ENCODE measurements at places on chromosomes 1 and 21.
A peak's percentile ranks its signal among the peaks of the same experiment; 100 is the strongest.

DNA sequence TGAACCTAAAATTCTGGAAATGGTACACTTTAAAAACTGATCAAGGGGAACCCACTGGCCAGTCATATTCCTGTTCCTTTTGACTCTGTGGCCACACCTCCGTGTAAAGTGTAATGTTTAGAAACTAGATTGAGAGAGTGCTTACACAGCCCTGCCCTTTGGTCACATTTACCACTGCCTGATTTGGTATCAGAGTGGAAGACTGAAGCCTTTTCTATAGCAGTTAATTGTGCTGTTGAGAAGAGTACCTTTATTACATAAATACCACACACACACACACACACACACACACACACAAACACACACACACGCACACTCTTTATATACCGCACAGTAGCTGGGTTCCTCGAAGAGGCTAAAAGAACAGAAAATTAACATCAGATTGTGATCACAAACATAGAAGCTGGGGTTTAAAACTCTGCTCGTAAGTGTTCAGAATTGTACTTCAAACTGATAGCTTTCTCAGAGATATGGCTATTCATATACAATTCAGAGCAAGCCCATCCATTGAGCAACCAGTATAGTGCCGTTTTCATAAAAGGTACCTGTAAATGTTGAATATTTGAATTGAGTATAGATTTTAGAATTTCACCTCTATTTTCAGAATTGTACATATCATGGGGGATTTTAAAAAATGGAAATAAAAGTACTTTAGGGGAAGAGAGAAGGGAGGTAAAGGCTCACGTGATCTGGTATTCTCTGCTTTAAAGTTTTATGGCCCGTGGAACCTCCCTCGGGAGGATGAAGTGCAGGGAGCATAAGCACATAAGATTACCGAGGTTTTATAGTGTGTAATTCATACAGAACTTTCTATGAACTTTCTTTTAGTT is 37.5 kb downstream of the CAMTA1 start:
- DNase-seq = no peak

DNA sequence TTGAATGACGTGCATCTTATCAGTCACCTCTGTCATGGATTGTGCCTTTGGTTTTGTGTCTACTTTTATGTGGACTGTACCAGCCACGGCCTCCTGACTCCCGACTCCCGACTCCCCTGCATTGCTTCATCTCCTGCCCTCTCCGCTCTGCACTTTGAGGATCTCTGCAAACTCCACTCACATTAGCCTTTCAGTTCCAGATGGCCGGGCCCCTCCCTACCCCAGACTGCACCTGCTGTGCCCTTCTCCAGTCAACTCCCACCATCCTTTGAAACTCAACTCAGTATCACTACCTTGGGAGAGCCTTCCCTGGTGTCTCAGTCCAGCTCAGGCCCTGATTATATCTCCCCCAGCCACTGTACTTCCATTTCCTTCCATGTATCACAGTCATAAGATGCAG is 71.4 kb downstream of the MDM4 start:
- no peak for DNase-seq

- no peak for DNase-seq
Observed at GRCh38 chr1:3518256-3518655, 63.8 kb downstream of the ARHGEF16 start.

DNA sequence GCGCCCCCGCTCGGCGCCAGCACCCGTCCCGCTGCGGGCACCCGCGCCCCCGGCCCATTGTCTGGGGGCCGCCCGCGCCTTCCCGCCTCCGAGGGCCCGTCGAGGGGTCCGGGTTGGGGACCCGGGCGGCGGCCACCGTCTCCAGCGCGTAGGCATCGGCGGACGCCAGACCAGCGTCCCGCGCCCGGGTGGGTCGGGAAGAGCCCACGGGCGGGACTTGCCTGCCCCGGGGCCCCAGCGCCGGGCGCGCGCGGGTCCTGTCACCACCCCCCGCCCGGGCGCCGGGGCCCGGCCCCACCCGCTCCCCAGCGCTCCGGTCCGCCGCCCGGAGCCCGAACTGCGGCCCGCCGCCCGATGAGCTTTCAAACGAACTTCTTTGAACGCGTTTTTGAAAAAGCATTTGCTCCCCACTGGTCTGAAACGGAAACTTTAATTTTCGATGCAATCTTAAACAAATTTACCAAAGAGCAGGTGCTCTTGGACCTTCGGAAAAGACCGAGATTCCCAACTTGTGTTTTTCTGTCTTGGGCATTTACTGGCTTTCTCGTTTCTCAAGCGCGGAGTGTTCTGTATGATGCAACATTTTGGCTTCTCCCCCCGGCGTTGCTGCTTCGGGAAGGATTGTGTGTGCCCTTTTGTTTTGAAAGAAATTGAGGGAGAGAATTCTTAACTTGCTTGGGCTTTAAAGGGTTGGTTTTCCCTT is 615 bp downstream of the CLIC4 start:
- peak; percentile 57 for DNase-seq

DNA sequence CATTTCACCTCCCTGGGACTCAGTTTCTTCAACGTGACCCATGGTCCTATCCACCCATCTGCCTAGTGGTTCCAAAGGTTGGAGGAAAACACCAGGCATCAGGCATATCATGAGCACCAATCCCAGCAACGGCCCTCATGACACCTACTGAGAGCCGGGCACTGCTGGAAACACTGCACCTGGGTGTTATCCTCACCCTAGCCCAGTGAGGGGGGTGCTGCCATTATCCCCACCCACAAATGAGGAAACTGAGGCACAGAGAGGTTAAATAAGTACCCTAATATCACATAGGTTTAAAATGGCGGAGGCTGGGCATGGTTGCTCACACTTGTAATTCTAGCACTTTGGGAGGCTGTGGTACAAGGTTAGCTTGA is 206.9 kb downstream of the MATN1 start:
- DNase-seq = no peak

DNA sequence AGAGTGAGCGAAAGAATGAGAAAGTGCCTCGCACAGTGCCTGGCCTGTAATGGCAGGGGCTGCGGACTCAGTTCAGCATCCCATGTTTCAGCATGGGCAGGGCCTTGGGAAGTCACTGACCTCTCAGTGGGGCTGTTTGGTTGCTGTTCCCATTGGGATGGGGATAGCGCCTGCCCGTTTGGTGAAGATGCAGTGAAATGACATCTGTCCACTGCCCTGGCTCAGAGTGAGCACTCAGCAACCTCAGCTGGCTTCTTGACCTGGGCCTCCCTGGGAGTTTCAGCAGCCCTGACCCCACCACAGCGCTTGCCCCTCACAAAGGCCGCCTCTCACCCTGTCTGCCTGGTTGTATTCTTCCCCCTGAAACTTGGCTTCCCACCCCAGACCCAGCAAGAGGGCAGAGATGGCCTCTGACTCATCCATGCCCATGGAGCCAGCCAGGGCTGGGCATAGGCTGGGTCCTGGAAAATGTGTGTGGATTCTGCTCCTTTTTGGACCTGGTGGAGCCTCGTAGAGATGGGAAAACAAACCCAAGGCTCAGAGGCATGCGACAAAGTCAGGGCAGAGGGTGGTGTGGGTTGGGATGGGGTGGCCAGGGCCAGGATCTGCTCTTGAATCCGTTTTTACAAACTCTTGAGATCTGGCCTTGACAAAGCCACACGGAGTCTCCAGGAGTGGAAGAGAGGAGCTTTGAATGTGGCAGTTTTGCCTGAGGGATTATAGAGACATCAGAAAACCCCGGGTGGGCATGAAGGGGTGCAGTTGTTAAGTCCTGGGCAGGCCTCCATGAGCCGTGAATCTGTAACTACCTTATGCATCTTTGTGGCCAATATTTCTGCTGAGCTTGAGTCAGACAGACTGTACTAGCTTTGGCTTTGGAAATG is 1.2 kb downstream of the XKR8 start:
- DNase-seq = no peak

DNA sequence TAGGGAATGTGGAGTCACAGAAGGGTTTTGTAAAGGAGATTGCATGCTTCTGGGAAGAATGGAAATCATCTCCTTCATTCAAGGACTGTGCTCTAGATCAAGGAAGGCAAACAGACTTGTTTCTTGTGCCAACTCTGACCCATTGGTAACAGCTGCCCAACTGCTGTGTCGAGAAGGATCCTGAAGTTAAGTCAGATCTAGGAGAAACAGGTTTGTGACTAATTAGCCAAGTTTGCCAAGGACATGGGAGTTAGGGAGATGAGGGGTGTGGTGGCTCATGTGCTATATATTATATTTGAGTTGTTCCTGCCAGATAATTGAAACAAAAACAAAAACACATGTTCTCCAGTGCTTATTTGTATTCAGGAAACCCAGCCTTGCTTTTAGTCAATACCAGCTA is 251.2 kb upstream of the USP24 start:
- no peak for DNase-seq

DNA sequence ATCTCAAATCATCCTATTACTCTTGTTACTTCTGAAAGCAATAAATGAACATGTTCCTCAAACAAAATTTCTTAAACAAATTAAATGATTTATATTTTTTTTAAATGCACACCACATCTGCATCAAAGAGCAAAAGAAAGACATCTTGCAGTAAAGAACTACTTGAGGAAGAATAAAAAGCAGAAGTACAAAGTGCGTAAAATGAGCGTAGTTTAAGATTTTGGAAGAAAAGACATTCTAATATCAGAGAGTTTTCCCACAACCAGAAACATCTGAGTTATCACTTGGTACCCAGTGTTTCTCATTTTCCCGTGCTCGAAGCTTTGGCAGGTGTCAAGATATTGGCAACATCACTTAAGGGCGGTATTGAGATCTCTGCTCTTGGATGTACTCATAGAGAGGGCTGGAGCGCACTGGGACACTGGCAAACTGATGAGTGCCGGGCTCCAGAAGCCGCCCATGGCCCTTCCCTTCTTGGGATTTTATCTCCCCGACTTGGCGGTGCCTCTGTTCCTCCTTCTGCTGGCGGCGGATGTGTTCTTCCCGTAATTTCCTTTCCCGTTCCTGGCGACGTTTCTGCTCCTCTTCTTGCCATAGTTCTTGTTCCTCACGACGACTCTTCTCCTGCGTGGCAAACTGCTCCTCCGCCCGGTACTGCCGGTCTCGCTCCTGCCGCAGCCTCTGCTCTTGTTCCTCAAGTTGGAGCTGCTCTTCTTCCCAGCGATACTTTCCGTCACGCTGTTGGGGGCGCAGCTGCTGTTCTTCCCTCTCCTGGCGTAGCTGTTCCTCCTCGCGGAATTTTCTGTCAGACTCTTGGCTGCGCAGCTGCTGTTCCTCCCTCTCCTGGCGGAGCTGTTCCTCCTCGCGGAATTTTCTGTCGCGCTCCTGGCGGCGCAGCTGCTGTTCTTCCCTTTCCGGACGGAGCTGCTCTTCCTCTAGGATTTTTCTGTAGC is 7.9 kb downstream of the TCHH start:
- DNase-seq = no peak

DNA sequence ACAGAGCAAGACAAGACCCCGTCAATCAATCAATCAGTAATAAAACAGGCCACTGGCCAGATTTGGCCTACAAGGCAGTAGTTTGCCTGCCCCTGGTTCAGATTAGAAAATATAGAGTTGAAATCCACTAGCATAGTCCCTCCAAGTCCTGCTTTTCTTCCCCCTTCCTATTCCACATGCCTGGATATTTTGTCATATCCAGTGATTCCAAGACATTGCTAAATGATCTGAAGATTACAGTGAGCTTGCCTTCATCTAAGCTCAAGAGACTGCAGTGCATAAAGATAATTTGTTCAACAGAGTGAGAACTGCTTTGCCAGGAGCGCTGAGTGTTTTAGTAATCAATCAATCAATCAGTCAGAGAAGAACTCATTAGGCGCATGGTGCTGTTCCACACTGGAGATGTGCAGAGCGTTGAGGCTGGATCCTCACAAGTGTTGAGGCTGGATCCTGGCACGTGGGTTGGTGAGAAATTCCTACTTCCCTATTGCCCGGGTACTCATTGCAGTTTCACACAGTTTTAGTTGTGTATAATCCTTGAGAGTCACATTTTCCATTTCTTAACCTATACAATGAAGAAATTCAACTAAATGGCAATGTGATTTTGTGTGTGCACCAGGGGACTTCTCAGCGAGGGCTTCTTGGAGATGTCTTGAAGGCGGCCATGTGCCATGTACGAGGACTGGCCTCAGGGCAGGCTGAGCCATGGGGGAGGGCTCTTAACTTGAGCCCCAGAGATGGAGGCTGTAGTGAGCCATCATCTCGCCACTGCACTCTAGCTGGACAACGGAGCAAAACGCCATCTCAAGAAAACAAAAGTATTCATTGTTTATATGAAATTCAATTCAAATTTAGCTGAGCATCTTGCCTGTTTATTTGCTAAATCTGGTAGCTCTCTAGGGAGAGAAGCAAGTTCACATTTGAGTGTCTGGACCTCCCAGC is 76.3 kb downstream of the TOMM20 start:
- no peak for DNase-seq

GRCh38 chr1:169012416-169012815 is 94.1 kb upstream of the ATP1B1 start:
- DNase-seq = no peak

DNA sequence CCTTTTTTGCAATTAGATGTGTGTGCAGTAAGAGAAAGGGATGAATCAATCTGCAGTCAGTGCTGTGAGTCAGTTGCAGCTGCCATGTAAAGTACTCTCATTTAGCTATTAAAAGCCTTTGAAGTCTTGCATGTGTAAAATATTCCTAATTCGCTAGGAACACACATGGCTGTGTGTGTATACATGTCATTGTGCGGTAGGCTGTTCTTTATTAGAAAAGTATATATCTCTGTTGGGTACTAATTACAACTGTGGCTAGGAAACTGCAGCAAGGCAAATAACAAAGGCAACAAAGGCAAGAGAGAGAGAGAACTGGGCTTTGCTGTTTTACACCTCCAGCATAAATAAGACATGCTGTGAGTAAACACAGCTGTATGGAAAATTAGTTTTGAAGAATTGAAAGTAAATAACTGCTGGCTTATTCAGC is 41.7 kb downstream of the EPB41 start:
- DNase-seq = peak; percentile 21

- DNase-seq = peak; percentile 73
Observed at GRCh38 chr1:32361674-32362473, 411 bp downstream of the FAM229A start.

GRCh38 chr1:145782272-145783099 is 41.4 kb downstream of the RNF115 start:
- DNase-seq = no peak

DNA sequence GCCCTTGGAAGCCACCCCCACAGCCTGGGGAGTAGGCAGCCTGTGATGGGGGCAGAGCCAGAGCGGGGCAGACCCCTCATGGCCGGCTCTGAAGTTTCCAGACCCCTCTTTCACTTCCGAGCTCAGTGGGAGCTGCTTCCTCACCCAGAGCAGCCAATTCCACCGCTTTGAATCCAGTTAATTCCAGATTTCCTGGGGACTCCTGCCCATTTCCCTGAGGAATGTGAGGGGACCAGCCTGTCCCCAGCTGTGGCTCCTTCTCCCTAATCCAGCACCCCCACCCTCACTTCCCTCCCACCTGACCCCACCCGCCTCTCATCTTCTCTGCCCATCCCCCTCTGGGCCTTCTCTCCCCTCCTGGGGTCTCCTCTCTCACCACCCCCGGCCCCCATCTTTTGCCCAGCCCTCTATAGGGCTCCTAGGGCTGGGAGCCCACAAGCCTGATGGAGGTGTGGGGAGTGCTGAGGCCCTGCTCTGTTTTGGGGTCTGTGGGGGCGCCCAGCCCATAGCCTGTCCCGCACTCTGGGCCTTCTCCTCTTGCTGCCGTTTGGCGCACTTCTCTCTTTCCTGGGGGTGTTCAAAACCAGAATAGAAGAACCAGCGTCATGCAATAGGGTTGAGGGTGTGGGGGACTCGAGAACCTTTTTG is 26.2 kb upstream of the TNFRSF1B start:
- no peak for DNase-seq

- DNase-seq = peak; percentile 20
Observed at GRCh38 chr1:172321451-172321850, 99.0 kb upstream of the C1orf105 start.
